B cell (primary cell): ENCODE measurements at places on chromosomes 13 and 19.

DNA sequence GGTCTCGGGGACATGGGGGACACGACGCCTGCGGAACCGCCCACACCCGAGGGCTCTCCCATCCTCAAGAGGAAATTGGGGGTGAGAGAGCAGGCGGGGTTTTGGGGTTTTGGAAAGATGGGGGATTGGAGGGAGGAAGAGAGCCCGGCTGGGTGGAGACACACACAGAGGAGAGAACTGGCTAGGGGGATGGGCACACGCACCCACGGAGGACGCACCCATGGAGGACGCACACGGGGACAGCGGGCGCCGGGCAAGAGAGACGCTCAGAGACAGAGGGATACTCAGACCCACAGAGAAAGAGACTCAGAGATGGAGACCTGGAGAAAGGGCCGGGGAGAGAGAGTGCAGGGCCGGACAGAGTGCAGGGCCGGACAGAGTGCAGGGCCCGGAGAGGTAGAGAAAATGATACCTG is 52.1 kb downstream of the MAP4K1 start:
- no peak for DNase-seq
- H3K27ac ChIP-seq: no peak overlapping the region
- peaks cover 18% of the 10 kb centered on the region for H3K4me1 ChIP-seq
- H3K36me3 ChIP-seq: no peaks in the 10 kb centered on the region
- no peaks in the 10 kb centered on the region for H3K27me3 ChIP-seq

DNA sequence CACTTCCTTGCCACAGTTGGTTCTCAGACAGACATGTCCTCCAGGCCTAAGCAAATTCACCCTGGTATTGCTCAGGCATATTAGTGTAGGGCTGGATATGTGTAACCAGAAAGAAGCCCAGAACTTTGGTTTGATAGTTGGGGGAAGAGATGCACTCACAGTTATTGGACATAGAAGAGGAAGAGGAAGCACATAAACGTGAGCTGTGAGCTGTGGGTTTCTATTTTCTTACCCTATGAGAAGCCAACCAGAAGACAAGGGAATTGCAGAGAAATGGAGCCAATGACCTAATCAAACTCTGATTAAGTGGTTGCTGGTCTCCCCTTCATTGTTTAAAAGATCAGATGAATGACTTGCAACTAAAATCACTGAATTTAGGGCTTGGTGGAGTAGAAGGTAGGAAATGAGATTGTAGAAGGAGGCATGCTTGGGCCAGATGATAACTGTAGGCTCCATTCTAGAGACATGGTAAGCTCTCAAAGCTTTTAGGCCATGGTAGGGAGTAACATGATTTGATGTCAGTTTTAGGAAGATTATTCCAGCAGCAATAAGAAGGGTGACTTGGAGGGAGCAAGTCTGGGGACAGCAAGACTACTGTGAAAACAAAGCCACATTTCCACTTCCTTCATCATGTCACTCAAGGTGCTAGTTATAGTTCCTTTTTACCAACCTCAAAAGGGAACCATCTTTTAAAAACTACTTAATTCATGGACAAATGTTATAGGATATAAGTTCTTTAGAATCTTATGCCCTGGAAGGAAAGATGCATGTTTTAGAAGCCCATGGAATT is 24.1 kb upstream of the WDFY2 start:
- H3K27me3 ChIP-seq: no peaks in the 10 kb centered on the region
- H3K36me3 ChIP-seq: no peaks in the 10 kb centered on the region
- peaks cover 28% of the 10 kb centered on the region for H3K4me1 ChIP-seq
- H3K27ac ChIP-seq: peak overlapping the region; percentile 4
- no peak overlapping the region for H3K4me3 ChIP-seq
- peak; percentile 18 for DNase-seq

DNA sequence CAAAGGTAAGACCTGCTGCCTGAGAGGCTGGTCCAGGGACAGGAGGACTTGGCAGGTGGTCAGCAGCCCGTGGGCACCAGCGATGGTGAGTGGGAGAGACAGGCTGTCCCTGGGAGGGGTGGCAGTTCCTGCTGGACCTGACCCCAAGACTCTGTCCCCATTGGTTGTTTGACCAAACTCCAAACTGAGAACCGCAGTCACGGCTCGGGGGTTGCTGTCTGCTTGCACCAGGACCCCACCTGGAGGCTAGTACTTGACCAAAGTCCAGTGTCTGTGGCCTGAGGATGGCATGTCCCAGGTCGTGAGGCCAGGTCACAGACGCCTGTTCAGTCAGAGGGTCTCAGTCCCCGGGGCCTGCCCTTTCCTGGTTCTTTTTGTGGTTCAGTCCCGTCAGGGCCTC is 9.9 kb upstream of the ZNF14 start:
- no peaks in the 10 kb centered on the region for H3K27me3 ChIP-seq
- no peaks in the 10 kb centered on the region for H3K36me3 ChIP-seq
- H3K4me1 ChIP-seq: peaks cover 3% of the 10 kb centered on the region

GRCh38 chr13:113745059-113745458 is 14.0 kb upstream of the TMEM255B start:
- H3K36me3 ChIP-seq: no peaks in the 10 kb centered on the region
- peaks cover 17% of the 10 kb centered on the region for H3K4me1 ChIP-seq
- no peak overlapping the region for H3K4me3 ChIP-seq
- no peak overlapping the region for H3K27ac ChIP-seq
- H3K27me3 ChIP-seq: peaks cover 22% of the 10 kb centered on the region

- no peak overlapping the region for H3K4me3 ChIP-seq
- H3K27ac ChIP-seq: no peak overlapping the region
- H3K27me3 ChIP-seq: no peaks in the 10 kb centered on the region
- DNase-seq: peak; percentile 61
- H3K4me1 ChIP-seq: no peaks in the 10 kb centered on the region
- peaks cover 10% of the 10 kb centered on the region for H3K36me3 ChIP-seq
These were observed 13.5 kb upstream of the ZNF563 start for GRCh38 chr19:12346896-12347295.
